ENCODE measurements at places on chromosomes 5 and 9.

DNA sequence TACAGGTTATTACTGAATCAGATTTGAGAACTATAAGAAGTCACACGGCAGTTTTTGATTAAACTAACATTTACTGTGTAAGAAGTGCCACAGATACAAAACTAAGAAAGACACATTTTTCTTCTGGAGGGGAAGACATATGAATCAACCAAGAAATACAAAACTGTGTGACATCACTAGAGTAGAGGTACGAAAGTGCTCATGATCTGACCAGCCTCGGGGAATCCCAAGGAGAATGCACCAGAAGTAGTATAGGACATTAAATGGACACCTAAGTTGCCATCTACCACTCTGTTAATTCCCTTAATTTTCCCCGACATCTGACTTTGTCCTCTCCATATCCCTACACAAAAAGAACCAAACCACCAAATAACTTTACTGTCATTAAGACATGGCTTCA is 5.3 kb upstream of the IFNK start:
- ATAC-seq, result no peak

GRCh38 chr9:133727876-133728441 is 10.2 kb downstream of the SARDH start:
- no peak for ATAC-seq

- peak; percentile 94 for ATAC-seq
Measured at GRCh38 chr9:94649100-94649819, 9.9 kb upstream of the FBP1 start.

GRCh38 chr5:178113141-178113787 is at the start of gene N4BP3:
TSS of gene N4BP3 (plus strand) at chr5:178113532. CDS start at chr5:178119584, 6,052 bp downstream.
- peak; percentile 86 for ATAC-seq
